ENCODE measurements at places on chromosomes 5 and 9. TPM values are rescaled to one million over a fixed set of nuclear protein-coding genes. Genes with fewer than 3 reads are reported as not detected.

PLPPR1 gene
- not detected for polyA plus RNA-seq

ADAMTSL1 gene
- not detected for polyA plus RNA-seq

PCDHA9 gene
- polyA plus RNA-seq: not detected

TMOD1 gene
- 15.5 TPM for polyA plus RNA-seq

KCNN2 gene
- polyA plus RNA-seq: not detected

DPYSL3 gene
- polyA plus RNA-seq: not detected

GRCh38 chr5:6003040-6003825, 375.1 kb downstream of the MED10 start:
- DNase-seq: no peak

DNA sequence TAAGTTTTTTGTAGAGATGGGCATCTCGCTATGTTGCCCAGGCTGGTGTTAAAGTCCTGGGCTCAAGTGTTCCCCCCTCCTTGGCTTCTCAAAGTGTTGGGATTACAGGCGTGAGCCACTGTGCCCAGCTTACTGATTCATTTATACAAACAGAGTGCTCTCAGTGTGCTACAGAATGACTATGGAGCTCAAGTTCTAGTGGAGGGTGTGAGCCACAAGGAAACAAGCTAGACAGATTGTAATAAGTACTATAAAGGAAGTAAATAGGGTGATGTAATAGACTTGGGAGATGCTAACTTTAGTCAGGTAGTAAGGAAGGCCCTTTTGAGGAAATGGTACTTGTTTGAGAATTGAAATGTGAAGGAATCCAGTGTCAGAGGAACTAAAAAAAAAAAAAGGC, 1.7 kb upstream of the TMEM267 start:
- DNase-seq: no peak

- no peak for DNase-seq
Observed at GRCh38 chr5:144915452-144915851, 744.8 kb downstream of the KCTD16 start.

DNA sequence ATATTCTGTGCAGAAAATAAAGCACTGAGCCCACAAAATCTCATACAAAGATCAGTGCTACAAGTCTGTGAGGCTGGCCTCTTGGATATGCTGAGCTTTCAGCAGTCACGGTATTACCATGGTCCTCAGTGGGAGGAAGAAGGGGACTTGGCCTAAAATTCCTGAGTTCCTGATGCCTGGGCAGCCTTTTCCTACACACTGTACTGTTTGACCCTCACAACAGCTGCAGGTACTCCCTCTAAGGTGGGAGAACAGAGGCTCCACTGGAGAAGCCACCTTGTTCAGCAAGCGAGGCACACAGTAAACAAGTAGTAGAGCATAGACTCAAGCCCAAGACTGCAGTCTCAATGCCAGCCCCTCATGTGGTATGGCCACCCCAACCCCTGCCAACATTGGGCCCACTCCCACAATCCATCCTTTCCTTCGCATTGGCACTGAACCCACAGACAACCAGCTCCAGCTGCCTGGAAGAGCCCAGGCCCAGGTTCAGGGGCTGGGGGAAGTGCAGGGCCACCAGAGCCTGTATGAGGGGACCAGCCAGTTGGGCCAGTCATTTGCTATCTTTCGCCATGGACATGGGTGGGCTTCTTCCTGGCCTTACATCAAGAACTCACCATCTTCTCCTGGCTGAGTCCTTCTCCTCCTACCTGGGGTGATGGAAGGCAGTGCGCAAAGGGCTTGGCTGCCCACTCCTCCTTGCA, 14.3 kb downstream of the ACSL6 start:
- no peak for DNase-seq

GRCh38 chr5:355379-355935, 33.9 kb downstream of the AHRR start:
- no peak for DNase-seq

- DNase-seq: no peak
Observed at GRCh38 chr5:88694023-88694679, 188.8 kb downstream of the MEF2C start.

- peak; percentile 69 for DNase-seq
Observed at GRCh38 chr9:121059998-121060636, 10.0 kb upstream of the C5 start.

GRCh38 chr5:50697739-50698138, 31.3 kb downstream of the PARP8 start:
- no peak for DNase-seq

Measured in K562 (cell line).